Cortex of kidney (tissue), 1 donor: ENCODE measurements at places on chromosomes 6 and 20.

DNA sequence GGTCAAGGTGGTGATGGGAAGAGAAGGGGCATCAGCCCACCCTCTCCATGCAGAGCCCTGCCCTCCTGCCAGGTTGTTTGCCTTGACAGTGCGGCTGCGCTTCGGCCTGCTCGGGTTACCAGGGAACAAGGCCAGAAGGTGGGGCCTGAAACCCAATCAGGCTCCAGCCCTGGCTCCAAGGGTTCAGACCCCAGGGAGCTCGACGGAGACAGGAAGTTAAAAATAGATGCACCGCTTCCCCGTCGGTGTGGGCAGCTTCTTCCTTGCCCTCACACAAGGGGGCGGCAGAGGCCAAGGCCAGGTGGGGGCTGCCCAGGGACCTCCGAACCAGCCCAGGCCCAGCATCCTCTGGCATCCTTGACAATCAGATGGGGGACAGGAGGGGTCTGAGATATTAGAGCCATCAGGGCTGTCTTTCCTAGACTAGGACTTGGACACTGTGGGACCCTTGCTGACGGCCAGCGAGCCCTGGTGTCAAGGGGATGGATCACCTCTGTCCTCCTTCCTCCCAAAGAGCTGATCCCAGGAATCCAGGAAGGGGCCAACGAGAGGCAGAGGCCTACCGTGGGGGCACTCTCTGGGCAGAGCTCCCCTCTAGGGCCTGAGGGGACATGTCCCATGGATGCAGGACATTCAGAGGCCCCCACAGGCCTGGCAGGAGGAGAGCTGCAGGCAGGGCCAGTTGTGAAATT lies 65.2 kb downstream of the RIPOR3 start:
- DNase-seq: no peak

- DNase-seq: no peak
Measured at GRCh38 chr6:7115543-7116231, 7.9 kb downstream of the RREB1 start.

- no peak for DNase-seq
Measured at GRCh38 chr20:58714923-58715351, 22.3 kb downstream of the NPEPL1 start.

DNA sequence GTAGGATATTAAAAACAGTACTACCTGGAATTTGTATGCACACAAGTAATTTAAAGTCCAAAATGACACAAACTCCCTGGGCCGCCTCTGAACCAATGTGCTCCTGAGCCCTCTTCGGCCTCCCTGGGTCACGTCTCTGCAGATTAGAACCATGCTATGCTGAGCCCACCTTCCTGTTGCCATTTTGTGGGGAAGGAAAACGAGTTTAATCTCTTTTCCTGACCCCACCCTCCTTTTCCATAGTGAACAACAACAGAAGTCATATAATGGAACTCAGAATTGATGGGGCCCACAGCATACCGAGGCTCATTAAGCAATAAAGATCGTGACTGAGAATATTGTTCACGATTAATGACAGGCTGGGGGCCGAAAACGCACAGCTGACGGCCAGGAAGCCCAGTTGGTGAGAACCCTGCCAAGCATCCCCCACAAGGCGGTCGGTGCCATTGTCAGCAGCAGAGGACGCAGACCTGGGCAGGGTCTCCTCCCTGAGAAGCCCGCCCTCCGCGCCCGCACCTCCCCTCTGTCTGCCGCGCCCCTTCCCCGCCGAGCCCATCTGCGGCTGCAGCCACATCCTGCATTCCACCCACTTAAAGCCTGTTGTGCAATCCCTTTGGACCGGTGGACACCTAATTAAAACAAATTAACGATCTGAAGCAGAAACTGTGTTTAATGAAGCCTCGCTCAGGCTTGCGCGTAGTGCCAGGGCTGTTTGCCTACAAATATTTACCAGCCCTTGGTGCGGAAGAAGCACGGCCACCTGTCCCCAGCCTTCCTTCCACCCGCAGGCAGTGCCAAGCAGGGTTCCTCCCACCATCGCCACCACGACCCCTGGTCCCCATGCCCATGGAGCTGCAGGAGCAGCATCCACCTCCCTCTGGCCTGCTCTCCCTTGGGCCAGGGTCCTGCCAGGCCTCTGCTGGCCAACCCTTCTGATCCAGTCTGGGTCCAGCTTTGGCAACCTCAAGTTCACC lies 68.1 kb downstream of the DLL1 start:
- DNase-seq: no peak

DNA sequence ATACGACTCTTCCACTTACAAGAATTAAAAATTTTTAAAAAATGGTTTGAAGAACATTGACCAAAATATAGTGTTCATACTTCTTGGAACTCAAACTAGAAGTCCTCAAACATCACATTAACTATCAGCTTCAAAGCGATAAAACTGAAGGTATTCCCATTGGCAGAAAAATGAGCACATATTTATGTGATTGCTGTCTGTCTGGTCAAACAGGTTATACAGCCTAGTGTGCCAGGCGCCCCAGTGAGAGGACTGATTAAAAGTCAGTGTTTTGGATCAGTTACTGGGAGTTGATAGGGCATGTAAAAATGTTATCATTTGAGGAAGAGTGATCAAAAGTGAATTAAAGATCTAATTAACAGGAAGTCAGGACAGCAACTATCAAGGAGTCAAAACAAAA lies 738.8 kb downstream of the HDGFL1 start:
- DNase-seq: no peak

DNA sequence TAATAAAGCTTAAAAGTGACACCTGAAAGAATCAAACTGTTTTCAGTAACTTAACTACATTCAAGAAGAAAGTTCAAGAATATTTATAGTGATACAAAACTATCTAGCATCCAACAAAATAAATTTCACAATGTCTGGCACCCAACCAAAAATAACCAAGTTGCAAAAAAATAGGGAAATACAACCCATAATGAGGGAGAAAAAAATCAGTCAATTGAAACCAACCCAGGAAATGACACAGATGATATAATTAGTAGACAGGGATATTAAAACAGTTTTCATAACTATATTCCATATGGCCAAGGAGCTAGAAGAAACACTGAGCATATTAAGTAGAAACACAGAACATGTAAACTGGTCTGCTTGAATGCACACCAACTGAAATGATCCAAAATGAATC lies 120.2 kb upstream of the BEND3 start:
- no peak for DNase-seq

- no peak for DNase-seq
Measured at GRCh38 chr6:168989421-168989820, 264.2 kb downstream of the THBS2 start.

- DNase-seq: no peak
Measured at GRCh38 chr6:108541843-108542759, 18.6 kb upstream of the FOXO3 start.

GRCh38 chr20:642398-643174 lies 10.4 kb downstream of the SRXN1 start:
- DNase-seq: no peak

DNA sequence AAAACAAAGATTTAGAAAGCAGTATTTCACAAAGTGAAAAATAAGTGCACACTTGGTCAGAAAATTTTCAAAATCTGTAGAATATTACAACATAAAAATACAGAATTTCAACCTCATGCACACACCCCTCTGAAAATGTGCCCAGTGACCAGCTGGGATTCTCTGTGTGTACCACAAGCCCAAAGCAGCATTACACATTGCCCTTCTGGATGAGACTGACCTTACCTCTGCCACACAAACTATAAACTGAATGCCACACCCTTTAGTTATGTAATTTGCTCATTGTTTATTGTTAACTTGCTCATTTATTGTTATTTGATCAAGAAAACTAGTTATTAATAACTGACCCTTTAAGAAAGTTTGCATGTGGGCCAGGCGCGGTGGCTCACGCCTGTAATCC lies 303.0 kb downstream of the FOXC1 start:
- no peak for DNase-seq

- no peak for DNase-seq
Measured at GRCh38 chr6:145745861-145746260, 10.5 kb upstream of the EPM2A start.

GRCh38 chr6:135458051-135458450 lies 39.5 kb downstream of the AHI1 start:
- no peak for DNase-seq

- no peak for DNase-seq
Measured at GRCh38 chr6:107983811-107984210, 25.8 kb upstream of the SEC63 start.

- no peak for DNase-seq
Measured at GRCh38 chr6:10402648-10403311, 12.1 kb downstream of the TFAP2A start.

- no peak for DNase-seq
Measured at GRCh38 chr20:46311039-46311650, 2.8 kb upstream of the CDH22 start.

GRCh38 chr6:41736186-41736733 lies 852 bp upstream of the TFEB start:
- no peak for DNase-seq

DNA sequence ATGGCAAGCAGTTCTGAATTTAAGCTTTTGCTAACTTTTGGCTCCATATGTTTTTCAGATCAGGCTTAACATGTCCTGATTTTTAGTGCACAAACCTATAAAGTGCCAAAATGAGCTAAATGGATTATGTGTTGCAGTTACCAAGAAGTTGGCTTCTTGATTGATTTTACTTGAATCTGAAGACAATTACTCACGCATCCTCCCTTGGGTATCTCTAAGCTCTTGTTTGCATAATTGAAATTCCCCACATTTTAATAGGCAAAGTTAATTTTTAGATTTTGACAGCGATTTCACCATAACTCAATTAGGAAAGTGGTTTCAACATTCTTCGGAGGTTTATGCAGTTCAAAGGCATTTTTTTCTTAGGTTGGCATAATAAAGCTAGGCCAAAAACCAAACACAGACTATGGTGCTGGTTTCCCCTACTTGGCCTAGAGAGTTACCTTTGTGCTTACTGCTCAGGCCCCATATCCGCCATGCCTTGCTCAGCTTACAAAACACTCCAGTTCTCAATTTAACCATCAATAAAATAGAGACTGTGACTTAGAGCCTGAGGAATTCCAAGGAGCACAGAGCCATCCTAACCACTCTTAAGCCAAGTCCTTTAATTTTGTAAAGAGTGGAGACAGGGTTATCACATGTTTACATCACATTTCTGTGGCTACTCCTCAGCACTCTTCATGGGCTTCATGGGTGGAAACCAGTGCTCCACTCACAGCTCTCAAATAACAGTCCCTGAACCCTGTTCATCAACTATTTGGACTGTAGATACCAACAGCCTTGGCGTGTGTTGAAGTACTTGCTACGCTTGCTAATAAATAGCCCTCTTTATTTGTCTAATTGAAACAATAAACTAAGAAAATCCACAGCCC lies 32.1 kb downstream of the LAMA4 start:
- DNase-seq: no peak

- DNase-seq: no peak
Measured at GRCh38 chr20:13995841-13996240, 525 bp downstream of the MACROD2 start.
